ENCODE measurements at places on chromosomes 16 and 17. TPM values are rescaled to one million over a fixed set of nuclear protein-coding genes. Genes with fewer than 3 reads are reported as not detected.
A peak's percentile ranks its signal among the peaks of the same experiment; 100 is the strongest.

Gene SLC52A1
- not detected for total RNA-seq

Gene PRSS33
- total RNA-seq: not detected

Gene ATP2A1
- not detected for total RNA-seq

Gene SPNS2
- 10.4 TPM for total RNA-seq

Gene GLIS2
- 14.6 TPM for total RNA-seq

Gene PYDC1
- not detected for total RNA-seq

Gene TPSB2
- 10.1 TPM for total RNA-seq

Gene HOXB1
- total RNA-seq: not detected

Gene OR4D1
- not detected for total RNA-seq

Gene KRTAP1-5
- total RNA-seq: not detected

Gene ARHGDIA
- 113 TPM for total RNA-seq

Gene ACOX1
- total RNA-seq: 83.6 TPM

Gene TBX21
- 0.32 TPM for total RNA-seq

DNA sequence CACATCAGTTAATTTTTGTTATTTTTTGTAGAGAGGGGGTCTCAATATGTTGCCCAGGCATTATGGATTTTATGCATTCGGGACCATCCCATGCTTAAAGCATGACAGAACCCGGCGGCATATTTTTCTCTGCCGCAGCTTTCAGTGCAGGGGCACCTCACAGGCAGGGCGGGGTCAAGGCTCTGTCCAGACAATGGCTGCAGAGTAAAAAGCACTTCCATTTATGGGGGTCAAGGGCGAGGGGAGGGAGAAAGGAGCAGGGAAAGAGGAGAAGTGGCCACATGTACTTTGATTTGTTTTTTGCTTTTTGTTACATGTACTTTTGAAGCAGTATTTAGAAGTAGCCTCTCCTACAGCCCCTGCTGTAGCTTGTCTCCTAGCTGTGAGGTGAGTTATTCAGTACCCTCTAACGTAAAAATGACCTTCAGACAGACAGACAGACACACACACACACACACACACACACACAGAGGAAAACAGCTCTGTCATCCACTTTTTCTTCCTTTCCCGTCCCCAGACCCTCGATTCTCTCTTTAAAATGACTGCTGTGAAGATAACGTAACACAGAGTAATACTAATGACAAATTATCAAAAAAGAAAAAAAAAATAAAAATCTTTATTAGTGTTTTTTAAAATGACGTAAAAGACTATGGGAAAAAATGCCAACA, 856 bp upstream of the SCPEP1 start:
- no peak for DNase-seq

- DNase-seq: no peak
Measured at GRCh38 chr17:45791935-45792334, 7.8 kb downstream of the CRHR1 start.

GRCh38 chr17:61847659-61848058, 15.7 kb downstream of the BRIP1 start:
- DNase-seq: no peak

DNA sequence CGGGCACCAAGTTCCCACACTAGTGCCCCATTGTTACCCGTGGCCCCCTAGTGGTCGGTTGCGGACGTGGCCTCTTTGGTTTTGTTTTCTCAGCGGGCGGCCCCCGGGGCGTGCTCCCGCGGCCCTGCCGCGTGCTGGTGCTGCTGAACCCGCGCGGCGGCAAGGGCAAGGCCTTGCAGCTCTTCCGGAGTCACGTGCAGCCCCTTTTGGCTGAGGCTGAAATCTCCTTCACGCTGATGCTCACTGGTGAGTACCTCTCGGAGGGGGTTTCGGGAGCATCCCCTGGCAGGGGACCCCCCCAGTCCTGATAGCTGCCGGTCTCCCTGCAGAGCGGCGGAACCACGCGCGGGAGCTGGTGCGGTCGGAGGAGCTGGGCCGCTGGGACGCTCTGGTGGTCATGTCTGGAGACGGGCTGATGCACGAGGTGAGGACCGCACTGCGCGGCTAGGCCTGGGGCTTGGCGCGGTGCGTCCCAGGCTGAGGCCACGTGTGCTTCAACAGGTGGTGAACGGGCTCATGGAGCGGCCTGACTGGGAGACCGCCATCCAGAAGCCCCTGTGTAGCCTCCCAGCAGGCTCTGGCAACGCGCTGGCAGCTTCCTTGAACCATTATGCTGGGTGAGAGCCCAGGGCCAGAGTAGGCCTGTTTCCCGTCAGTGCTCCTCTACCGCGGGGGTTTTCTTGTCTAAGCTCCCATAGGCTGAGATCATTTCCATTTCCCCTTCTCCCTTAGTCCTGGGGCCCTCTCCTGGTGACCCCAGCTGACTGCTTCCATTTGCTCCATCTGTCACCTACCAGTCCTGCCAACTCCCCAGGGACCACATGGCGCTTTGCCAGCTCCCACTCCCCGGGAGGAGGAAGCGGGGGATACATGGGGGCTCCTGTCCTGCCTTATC, 1.7 kb downstream of the SPHK1 start:
- peak; percentile 88 for DNase-seq

- DNase-seq: no peak
Measured at GRCh38 chr17:50934672-50935220, 68.6 kb upstream of the TOB1 start.

DNA sequence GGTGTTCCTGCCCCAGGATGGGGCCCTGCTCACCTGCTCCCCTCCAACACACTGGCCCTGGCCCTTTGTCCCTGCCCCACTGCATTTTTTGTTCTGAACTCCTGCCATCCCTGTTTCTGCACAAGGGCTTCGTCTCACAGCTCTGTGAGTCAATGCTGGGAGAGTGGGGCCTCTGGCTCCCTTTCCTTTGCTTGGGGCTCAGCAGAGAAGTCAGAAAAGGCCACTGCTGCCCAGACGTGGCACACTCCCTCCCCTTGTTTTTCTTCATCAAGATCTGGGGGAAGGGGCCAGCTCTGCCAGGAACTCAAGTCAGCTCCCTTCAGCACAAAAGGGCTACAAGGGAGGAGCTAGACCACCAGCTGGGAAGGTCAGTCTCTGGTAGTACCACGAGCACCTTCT, 8.9 kb downstream of the PROCA1 start:
- DNase-seq: no peak

DNA sequence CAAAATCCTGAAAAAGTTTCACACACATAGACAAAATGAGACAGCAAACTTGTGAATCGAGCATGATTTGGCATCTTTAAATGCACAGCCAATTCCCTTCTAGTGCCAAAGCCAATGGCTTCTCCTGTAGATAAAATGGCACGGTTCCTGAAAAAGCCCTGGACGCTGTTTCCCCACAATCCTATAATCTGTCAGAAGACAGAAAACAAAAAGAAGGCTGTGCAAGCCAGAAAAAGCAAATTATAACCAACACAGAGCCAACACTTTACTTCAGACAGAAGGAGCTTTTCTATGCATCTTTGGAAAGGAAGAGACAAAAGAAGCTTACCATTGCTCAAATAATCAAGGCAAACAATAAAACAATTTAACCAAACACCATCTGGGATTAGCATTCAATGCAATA, 23.8 kb downstream of the FAM222B start:
- no peak for DNase-seq

GRCh38 chr16:22313876-22314470, 16.8 kb downstream of the POLR3E start:
- DNase-seq: no peak

GRCh38 chr16:1090620-1091587, 5.1 kb downstream of the C1QTNF8 start:
- peak; percentile 79 for DNase-seq

DNA sequence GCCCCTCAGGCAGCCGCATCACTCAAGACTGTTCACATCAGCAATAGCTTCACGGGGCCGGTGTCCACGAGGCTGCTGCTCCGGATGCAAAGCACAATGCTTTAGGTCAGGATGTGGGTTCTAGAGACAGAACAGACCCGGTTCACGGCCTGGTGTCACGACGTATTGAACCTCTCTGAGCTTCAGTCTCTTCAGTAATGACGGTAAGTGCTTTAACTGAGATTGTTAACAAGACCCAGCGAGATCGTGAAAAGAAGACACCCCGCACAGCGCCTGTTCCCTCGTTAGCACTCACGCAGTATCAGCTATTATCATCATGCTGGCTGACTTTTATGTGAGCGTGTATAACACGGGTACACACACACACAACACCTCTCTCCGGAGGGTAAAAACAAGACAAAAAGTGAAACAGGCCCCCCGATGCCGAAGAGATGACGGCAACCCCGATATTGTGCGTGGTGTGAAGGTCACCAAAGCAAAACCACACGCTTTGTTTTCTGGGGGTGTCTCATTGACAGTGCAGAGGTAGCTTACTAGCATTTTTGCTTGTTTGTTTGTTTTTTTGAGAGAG, 21.4 kb upstream of the ABR start:
- no peak for DNase-seq

- DNase-seq: no peak
Measured at GRCh38 chr17:74584292-74585060, 7.6 kb downstream of the CD300LD start.

DNA sequence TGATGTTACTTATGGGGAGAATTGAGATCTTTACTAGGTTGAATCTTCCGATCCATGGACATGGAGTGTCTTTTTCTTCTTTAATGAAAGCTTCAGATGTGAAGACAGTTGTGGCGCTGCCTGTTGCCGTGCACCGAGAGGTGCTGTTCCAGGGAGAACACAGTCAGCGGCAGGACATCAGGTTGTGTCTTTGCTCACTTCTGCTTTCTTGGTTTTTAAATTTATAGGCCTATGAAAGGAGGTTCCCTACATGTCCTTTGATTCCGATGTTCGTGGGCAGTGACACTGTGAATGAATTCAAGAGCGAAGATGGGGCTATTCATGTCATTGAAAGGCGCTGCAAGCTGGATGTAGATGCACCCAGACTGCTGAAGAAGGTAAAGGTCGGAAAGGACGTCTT, 49.8 kb downstream of the SEC14L1 start:
- no peak for DNase-seq

DNA sequence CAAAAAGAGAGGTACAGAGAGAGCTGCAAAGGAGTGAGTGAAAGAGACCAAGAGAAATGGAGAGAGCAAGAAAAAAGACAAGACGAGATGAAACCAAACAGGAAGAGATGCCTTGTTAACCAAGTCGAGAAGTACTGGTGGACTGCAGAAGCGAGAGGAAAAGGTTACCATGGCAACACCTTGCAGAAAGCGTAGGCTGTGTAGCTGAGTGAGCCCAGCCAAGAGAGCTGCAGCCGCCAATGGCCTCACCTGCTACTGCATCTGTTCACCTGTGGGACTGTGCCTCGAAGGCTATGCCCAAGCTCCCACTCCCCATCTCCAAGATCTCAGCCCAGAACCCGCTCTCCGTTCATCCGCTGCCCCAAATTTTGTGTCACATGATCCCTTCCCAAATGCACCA, 161.3 kb downstream of the SLC39A11 start:
- DNase-seq: no peak

DNA sequence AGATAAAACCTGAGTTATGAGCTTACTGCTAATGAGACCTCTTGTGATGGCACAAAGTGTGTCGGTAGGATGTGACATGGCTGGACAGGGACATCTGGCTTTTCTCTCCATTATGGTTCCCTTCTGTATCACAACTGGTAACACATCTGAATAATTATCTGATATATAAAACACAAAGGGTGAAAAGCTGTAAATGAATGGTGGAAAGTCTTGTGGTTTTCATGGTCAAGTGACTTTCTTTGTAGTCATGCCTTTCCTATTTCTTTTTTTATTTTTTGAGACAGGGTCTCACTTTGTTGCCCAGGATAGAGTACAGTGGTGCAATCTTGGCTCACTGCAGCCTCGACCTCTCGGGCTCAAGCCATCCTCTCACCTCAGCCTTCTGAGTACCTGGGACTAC, 35.3 kb upstream of the ZFHX3 start:
- DNase-seq: no peak

DNA sequence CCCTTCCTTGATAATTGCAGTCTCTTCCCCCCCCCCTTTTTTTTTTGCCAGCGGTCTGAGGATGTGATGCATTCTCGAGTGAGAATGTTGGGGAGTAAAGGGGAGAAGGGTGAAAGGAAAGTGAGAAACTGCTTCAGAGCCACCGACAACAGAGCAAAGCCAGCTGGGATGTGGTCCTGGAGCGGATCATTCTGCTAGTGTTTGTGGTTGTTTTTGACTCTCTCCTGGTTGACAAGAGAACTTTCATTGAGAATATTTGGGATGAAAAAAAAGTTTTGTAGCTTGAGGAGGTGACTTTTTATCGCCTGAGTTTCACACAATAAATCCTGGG, 1.3 kb downstream of the NF1 start:
- no peak for DNase-seq

DNA sequence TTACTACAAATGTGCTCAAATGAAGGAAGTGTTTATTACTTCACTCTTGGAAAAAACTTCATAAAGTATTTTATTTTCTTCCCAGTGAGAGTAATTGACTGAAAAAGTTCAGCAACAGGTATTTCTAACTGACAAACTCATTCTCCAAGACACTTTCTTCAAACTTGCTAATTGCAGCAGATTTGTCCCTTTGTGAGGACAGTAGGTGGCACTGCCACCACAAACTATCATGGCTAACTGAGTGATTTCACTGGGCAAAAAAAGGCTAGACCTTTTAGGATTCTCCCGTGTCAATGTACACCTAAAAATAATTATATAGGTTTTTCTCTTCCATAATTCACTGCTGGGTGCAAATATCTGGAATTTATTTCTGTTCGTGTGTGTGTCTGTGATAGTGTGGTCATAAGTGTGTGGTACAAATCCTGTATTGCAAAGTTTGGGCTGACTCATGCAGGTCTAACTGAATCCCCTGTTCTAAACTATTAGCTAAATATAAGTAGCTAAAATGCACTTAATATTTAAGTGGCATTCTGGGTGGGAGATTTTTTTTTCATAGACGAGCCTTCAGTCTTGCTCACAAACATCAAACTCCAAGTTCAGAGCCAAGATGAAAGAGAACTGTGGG, 3.9 kb downstream of the HS3ST3A1 start:
- no peak for DNase-seq

- DNase-seq: peak; percentile 68
Measured at GRCh38 chr16:11386791-11387546, 41.7 kb downstream of the RMI2 start.

- DNase-seq: no peak
Measured at GRCh38 chr17:33709881-33710280, 416.8 kb upstream of the ASIC2 start.

DNA sequence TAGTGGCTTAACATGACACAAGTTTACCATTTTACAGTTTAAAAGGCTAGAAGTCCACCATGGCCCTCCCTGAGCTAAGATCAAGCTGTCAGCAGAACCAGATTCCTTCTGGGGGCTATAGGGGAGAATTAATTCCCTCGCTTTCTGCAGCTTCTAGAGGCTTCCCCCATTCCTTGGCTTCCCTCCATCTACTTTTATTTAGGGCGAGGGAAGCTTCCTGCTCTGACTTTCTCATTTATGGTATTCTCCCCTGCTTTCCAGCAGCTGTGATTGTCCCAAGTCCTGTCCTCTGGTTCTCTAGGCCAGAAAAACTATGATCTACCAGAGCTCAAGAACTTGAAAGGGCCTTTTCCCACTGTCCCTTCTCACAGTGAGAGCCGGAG, 4.3 kb downstream of the CETP start:
- DNase-seq: no peak

- no peak for DNase-seq
Measured at GRCh38 chr17:66949501-66949900, 15.0 kb upstream of the CACNG4 start.
